Fibroblast of the aortic adventitia (primary cell): ENCODE measurements at places on chromosomes 5 and 9. TPM values are rescaled to one million over a fixed set of nuclear protein-coding genes. Genes with fewer than 3 reads are reported as not detected.

GRCh38 chr5:29796013-29796412 is 1397.5 kb upstream of the CDH6 start:
- no peak for DNase-seq

- peak; percentile 18 for DNase-seq
Observed at GRCh38 chr5:61625681-61626621, 293.9 kb downstream of the ZSWIM6 start.

POU5F2 gene
- total RNA-seq, result 1.2 and 3.1 TPM in 2 replicates

ZSWIM6 gene
- total RNA-seq, result 3.1 and 6.9 TPM in 2 replicates

GRCh38 chr9:121901616-121902015 is 191.5 kb downstream of the TTLL11 start:
- peak; percentile 34 for DNase-seq

DNA sequence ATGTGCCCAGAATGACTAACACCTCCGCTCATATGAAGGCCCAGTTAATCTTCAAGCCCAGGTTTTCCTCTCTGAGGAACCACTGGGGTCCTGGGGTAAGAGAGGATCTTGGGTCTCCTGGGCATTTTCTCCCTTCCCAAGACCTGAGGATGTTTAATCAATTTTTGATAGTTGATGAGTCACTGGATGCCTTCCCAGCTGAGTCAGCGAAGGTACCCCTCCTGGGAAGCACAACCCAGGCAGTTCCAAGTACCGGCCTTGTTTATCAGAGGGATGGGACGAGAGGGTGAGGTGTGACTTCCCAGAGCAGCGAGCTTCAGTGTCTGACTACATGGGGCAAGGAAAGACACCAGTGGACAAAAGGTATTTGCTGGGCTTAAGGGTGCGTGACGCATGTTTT is 119.6 kb upstream of the IL12B start:
- peak; percentile 18 for DNase-seq

GRCh38 chr9:70525519-70525918 is 111.1 kb upstream of the KLF9 start:
- peak; percentile 73 for DNase-seq

ADAMTS12 gene
- total RNA-seq, result 13.0 and 21.8 TPM in 2 replicates

DNA sequence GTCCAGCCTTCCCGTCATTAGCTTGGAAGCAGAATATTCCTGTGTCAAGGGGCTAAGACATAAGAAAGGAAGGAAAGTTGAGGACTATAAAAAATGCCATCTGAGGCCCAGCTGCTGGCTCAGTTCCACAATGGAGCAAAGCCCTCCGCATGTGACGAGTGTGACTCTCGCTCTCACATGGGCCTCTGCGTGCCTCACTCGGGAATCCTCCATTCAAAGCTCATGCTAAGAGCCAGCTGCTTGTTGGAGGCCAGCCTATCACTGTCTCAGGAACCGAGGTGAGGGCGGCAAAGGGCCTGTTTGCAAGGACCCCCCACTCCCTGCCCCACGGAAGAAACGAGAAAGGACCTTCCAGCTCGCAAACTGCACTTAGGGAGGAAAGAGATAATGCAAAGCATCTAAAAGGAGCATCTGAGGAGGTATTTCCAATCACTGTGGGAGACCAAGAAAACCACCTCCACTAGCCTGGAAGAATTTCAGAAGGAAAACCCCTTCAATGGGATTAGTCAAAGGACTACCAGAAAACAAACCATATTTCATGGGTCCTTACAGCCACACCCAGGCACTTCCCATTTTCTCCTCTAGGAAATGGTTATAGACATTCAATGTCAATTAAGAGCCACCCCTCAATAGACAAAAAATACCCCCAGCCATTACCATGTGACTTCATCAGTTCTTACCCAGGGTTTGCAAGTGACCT is 95.3 kb downstream of the PRRT1B start:
- no peak for DNase-seq

DNA sequence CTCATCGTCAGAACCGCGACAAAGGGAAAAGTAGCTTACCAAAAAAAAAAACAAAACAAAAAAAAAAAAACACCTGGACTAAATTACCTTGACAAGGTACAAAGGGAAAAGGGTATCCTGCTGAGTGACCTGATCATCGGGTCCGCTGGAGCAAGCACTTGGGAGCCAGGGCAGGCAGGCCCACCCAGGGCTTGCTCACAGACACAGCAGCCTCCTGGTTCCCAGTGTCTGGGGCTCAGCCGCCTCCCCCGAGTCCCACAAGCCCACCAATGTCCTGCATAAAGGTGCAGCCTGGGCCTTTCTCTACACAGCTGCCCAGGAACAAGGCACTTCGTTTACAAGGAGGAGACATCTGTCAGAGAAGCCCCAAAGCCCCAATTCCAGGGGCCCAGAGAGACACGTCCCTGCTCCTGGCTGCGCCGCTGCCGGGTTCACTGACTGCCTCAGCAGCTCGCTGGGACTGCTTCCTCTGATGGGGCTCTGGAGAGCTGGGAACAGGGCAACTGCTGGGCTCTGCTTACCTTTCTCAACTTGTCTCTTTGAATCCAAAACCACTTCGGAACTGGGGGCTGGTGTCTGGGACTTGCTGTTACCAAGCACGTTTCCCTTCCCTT is 63.4 kb downstream of the GOLM1 start:
- DNase-seq, result no peak

DNA sequence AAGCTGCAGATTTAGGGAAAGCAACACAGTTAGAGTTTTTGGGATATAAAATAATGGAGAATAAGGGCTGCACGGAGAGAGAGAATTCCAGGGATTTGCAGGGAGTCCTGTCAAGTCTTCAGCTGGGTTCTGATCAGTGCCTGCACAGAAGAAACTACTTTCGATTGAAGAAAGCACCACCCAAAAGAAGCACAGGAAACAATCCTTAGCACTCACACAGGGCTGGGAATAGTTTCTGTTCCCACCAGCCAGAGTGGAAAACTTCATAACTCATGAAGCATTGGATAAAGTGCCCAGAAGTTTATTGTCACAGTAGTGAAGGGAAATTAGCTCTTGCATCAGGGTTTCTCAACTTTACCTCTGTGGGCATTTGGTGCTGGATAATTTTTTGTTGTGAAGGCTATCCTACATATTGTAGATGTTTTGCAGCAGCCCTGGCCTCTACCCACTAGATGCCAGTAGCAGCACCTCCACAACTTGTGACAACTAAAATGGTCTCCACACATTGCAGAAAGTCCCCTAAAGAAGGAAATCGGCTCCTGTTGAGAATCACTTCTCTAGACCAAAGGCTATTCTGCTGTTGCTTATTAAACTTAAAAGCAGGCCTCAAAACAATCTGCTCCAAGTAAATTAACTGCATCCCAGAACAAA is 71.0 kb upstream of the FAM120A start:
- no peak for DNase-seq

DNA sequence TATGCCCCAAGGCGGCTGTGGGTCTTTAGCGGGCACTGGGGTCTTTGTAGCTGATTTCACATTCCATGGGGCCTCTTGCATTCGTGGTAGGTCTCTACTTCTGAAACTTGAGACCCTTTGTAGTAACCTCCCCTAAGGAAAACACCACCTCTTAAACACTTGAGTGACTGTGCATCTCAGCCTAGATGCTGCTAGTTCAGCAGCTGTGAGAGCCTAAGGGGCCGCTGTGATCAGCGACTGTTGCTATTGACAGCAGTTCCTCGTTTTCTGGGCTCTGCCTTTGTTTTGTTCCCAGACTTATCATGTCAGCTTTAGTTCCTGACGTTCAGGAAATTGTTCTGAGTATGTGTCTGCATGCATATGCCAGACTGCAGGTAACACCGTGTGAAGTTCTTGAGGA is 171.2 kb downstream of the HSPA4 start:
- no peak for DNase-seq

DNA sequence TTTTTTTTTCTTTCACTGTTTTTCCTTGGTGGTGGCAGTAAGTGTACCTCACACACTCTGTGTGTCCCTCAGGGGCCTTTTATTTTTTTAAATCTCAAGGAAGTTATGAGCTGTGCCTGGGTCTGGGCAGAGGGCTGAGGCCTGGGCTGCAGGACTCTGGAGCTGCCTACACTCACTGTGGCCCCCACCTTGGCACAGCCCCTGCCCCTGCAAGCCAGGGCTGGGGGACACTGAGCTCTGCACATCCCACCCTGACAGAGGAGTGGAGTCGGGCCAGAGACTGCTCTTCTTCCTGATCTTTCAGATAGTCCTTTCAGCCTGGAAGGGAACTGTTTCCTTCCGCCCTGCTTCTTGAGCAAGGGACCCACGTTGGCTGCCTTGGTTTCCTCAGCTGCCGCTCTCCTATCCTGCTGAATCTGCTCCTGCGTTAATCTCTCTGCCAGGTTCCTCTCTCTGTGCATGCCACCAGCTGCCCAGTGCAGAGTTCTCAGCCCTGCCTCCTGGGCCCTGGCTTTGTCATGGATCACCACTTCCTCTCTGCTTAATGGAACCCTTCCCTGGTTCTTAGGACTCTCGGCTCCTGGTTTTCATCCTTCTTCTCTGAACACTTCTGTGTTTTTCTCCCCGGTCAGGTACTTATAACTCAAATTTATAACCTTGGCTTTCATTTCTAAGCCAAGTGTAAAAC is 502.3 kb downstream of the DIRAS2 start:
- DNase-seq, result no peak

DNA sequence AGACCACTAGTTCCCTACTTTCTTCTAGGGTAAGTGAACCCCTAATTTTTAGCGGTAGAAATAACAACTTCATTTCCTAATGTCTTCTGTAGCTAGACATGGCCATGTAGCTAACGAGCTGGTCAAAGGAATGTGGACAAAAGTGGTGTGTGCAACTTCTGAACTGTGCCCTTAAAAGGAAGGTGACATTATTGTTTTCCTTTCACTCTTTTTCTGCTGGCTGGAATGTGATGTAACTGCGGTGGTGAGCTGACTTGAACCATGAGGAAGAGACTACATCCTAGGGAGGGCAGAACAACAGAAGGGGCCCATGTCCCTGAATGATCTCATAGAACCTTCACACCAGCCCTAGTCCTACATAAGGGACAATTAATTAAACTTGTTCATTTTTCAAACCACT is 1.3 kb upstream of the SNX2 start:
- no peak for DNase-seq

- peak; percentile 15 for DNase-seq
Observed at GRCh38 chr9:6471231-6471850, 58.3 kb downstream of the UHRF2 start.

- no peak for DNase-seq
Observed at GRCh38 chr5:5149154-5149553, 9.0 kb downstream of the ADAMTS16 start.

GRCh38 chr5:173742432-173742816 is 126.0 kb upstream of the BOD1 start:
- no peak for DNase-seq

ZFP2 gene
- 0.36 and 2.7 TPM in 2 replicates for total RNA-seq

GRCh38 chr9:130843049-130843908 is 8.2 kb downstream of the ABL1 start:
- no peak for DNase-seq

GPR21 gene
- total RNA-seq, result 1.9 TPM in 1 of 2 replicates, not detected in the other

RLN2 gene
- total RNA-seq, result not detected in 2 replicates

DNA sequence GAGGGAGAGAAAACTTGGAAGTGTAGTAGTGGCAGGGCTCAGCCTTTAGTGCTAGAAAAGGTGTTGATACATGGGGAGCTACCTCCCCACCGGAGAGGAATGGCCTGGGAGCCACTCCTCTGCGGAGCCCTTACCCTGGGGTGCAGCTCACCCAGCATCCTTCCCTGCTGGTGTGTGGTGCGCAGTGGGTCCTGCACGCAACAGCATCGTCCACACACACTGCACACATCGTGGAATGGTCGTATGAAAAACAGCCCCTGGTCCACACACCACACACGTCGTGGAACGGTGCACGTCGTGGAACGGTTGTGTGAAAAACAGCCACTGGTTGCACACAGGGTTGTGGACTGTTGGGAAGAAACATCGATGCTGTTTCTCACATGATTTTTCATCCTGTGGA is 16.1 kb upstream of the AHRR start:
- no peak for DNase-seq

- no peak for DNase-seq
Observed at GRCh38 chr5:34061993-34062392, 19.0 kb upstream of the C1QTNF3 start.

DNA sequence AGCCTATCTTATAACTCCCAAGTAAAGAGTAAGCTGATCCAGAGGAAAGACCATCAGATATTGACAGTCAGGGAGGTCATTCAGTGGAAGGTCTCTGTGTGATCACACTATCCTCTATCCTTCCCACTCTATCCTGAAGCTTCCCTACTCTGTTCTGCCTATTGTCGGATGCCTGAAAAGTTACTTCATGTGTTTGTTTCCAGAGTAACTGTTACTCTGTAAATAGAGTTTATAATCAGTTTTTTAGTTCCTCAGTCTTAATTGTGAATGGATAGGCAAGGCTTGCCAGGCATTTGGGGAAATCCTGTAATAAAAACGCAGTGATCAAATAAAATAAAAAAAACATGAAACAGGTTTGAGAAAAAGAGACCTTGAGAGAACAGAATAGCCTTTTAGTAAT is 79.8 kb downstream of the XRCC4 start:
- DNase-seq, result no peak

GRCh38 chr5:32223972-32224609 is 50.0 kb upstream of the GOLPH3 start:
- peak; percentile 63 for DNase-seq
